Skin of body (tissue), 3 donors: ENCODE measurements at places on chromosomes 5 and 9.
A peak's percentile ranks its signal among the peaks of the same experiment; 100 is the strongest.

GRCh38 chr5:90615355-90615754, 56.8 kb downstream of the ADGRV1 start:
- no peak for DNase-seq

DNA sequence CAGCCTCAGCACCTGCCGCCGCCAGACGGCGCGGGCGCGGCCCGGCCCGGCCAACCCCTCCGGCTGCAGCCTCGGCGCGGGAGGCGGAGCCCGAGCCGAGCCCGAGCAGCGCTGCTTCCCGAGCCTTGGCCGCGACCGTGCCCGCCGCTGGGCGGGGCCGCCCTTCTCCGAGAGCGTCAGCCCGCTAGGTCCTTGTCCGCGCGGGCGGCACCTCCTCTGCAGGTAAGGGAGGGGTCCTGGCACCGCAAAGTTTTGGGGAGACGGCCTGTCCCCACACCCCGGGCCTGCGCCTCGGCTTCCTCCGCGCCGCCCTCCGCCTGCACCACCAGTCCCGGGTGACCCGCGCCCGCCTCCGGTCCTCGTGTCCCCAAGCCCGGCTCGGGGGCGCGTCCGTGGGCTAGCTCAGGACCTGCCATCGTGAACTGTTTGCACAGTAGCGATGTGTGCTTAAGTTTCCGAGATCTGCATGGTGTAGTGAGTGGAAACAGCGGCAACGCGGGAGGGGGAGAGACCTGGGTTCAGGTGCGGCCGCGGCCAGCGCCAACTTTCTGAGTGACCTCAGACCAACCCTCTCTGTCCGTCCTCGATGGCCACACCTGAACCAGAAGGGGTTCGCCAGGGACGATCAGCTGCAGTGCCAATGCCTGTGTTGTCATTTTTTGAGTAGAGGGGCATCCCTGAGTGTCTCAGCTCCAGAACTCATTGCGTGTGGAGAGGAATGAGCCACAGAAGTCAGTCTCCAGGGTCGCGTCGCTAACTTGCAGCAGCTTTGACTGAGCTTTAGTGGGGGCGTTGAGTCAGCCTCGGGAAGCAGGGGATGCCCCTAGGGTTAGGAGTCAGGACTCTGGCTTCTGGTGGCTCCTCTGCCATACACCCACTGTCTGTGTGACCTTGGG, at the start of gene FRMPD1:
FRMPD1 (plus strand) TSS at position 82 of the 896 bp plus-strand sequence. CDS start 41,688 bp downstream, outside the sequence.
- DNase-seq, result no peak

- DNase-seq, result no peak
These were observed 36.9 kb downstream of the FAM78A start for GRCh38 chr9:131239161-131239975.

- DNase-seq, result no peak
These were observed 132.9 kb downstream of the LIFR start for GRCh38 chr5:38423276-38424147.

- DNase-seq, result peak; percentile 27
These were observed 1.4 kb upstream of the CERCAM start for GRCh38 chr9:128419061-128419925.

DNA sequence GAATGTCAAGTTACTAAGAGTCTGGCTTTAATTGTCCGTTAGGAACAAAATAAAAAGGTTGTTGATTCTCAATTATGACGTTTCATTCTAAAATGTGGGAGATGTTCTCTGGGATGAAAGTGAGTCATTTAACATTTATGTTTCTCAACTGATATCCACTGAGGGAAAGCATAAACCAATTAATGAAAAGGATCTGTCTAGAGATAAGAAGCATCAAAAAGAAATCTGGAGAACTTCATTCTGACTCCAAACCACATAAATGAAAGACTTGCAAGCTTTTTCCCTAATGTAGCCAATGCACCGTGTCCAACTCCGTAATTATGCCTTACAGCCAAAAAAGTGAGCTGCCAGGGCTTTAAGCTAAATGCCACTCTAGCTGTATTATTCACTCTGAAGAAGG, 654.2 kb downstream of the TLE1 start:
- DNase-seq, result no peak

DNA sequence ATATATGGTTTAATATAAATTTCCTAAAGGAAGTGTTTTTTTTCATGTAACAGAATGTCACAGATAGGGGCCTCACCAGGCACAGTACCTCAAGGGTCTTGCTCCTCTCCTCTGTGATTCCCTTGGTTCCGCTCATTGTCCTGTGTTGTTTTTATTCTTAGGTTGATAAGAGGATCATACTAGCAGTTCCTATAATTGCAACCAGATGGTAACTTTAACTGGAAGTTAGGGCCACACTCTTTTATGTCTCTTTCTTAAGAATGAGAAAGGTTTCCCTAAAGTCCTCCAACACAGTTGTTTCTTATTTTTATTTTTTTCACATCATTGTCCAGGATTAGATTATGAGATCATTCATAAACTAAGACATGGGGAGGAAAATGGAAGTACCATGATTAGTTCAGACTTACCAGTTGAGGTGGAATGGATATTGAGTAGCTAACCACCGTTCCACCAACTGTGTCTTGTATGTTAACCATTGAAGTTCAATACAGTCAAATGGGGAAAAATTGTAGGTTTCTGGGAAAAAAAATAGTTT, 41.1 kb downstream of the FAM174A start:
- peak; percentile 12 for DNase-seq

GRCh38 chr5:90873033-90873517, 314.5 kb downstream of the ADGRV1 start:
- DNase-seq, result no peak

DNA sequence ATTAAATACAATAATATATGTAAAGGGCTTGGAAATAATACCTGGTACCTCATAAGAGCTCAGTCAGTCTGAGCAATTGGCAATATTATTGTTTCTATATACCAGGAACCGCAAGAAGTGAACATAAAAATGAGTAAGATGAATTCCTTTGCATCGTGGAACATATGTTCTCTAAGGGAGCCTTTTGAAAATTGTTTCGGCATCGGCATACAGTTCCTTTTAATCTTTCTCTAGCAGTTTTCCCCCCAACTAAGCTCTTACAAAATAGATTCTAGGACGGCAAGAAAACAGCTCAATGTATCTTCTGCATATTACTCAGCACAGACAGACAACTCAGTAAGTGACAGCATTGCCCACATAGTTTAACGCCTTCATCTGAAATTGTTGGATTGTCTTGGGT, 426.6 kb upstream of the WWC1 start:
- no peak for DNase-seq

- no peak for DNase-seq
These were observed 113.5 kb downstream of the TSSK1B start for GRCh38 chr5:113321276-113321675.

DNA sequence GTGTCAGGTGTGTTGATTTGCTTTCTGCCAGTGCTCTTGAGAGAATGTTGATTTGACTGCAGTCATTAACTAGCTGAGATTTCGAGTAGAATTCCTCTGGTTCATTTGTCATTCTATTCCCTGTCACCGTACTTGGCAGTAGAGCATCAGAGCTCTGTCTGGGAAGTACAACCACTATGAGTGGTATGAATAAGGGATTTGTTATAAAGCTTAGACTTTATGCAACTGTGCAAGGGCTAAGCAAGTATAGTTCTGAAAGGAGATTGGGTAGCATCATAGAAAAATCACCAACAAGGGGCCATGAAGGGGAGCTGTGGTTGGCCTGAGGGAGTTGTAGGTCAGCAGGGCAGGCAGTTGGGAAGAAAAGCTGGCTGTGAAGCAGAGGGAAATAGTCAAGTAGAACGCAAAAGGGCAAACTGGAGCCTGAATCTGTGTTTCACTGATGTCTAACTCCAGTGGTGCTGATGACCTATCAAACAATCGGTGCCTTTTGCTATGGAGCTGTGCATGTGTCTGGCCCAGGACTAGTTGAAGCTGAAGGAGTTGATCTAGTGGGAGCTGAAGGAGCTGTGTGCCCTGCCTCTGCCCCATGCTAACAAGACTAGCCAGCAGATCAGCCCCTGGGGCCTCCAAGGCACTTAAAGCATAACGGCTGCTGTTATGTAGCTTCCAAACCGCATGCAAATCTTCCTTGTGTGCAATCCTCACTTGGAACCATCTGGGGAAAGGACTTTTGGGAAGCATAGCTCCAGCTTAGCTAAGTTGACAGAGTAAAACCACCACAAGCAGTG, 110.0 kb downstream of the SLC28A3 start:
- peak; percentile 81 for DNase-seq

DNA sequence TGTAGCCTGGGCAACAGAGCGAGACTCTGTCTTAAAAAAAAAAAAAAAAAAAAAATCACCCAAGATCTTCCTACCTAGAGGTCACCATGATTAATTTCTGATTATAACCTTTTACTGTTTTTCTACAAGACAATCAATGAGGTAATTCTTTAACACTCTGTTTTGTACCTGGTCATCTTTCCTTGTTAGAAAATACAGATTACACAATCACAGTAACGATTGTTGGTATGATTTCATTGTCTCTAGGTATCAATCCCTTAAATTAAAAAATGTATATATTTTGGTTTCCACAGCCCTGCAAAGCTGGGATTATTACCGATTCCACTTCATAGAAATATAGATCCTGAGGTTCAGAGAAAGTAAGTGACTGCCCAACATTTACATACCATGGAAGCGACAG, 8.3 kb upstream of the ATG10 start:
- DNase-seq, result no peak

GRCh38 chr5:152511531-152512132, 106.6 kb upstream of the NMUR2 start:
- DNase-seq, result no peak

- no peak for DNase-seq
These were observed 27.9 kb upstream of the IL31RA start for GRCh38 chr5:55823151-55823796.

GRCh38 chr9:115681585-115681984, 472.0 kb upstream of the PAPPA start:
- DNase-seq, result no peak

DNA sequence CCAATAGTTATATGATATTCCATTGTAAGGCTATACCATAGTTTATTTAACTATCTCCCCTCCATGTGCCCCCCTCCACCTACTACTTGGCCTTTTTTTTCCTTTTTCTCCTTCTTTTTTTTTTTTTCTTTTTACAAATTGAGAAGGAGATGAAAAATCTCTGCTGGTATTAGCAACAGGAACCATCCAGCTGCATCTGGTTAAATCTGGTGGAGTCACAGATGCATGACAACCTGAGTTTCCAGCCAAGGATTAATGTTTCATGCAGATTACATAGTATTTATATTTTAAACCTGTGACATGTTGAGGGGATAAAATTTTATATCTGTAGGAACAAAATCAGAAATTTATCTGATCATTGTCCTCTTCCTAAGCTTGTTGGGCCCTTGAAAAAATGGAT, 128.5 kb upstream of the IQGAP2 start:
- DNase-seq, result peak; percentile 30

- no peak for DNase-seq
These were observed 413.6 kb upstream of the ADAMTSL1 start for GRCh38 chr9:18060269-18060934.

GRCh38 chr5:61587125-61587524, 255.1 kb downstream of the ZSWIM6 start:
- no peak for DNase-seq

DNA sequence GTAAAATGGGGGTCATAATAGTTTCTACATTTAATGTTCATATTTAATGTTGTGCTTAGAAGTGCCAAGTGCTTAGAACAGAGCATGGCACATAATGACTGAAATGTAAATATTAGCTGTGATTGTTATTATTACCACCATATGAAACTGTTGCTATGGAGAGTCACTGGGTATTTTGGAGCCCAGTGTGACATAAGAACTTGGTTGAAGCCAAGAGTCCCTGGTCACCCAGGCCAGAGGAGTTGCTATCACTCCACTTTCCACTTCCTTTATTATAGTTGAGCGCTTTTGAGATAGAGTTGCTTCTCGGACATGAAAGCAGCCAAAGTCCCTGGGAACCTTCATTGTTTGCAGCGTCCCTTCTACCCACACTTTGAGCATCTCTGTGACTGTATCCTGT, 77.1 kb downstream of the MAP1B start:
- no peak for DNase-seq

DNA sequence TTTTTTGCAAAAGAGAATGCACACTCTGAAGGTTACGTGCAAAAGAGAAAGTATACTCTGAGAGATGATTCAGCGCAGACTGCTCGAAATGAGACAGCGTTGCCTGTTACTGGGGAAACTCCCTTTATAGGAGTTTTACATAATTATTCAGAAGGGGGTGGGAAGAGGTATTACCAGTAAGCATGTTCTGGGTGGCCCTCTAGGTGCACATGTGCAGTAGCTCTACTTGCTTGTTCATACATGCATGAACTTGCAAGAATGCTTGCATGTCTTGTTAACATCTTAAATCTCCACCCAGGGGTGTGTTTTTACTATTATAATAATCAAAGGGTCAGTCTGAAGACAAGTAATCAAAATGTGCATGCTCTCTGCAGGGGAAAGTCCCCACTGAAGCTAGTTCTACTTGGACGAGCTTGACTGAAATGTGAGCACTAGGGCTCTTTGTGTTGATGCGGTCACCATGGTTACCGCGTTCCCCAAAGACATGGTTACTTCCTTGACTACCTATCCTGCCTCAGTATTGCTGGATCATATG, 75.5 kb downstream of the SGCD start:
- DNase-seq, result peak; percentile 43

GRCh38 chr9:101893661-101894646, 155.5 kb upstream of the GRIN3A start:
- DNase-seq, result no peak

- DNase-seq, result no peak
These were observed 122.4 kb downstream of the TRIO start for GRCh38 chr5:14265570-14265969.

DNA sequence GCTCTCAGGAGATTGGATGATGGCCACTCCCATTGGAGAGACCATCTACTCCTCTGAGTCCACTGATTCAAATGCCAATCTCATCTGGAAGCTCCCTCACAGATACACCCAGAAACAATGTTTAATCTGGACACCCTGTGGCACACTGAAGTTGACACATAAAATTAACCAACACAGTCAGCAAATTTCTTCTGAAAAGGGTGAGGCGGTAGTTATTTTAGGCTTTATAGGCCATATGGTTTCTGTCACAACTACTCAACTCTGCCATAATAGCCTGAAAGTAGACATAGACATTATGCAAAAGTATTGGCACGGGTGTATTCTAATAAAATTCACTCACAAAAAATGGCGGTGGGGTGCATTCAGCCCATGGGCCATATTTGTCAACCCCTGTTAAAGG, 244.5 kb upstream of the VLDLR start:
- no peak for DNase-seq

- no peak for DNase-seq
These were observed 65.1 kb upstream of the C5orf46 start for GRCh38 chr5:147971472-147971871.

- no peak for DNase-seq
These were observed 65.2 kb upstream of the ASS1 start for GRCh38 chr9:130379649-130379970.

- no peak for DNase-seq
These were observed 1.5 kb downstream of the PRRC2B start for GRCh38 chr9:131395157-131396098.

- DNase-seq, result no peak
These were observed 24.0 kb upstream of the CARTPT start for GRCh38 chr5:71695071-71695470.

DNA sequence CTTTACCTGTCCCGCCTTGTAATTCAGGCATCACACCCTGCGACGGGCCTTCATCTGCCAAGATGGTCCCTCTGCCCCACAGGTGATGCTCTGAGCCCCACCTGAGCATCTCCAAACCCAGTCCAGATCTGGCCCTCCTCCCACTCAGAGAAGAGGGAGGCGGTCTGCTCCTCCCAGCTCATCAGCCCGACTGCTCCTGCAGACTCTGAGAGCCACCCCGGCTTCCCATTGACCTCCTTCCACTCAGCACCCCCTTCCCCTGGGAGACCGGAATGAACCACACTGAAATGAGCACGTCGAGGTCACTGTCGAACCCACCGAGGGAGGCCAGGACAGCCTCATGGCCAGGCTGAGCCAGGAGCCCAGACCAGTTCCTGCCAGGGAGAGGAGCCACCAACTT, 12.8 kb downstream of the ABO start:
- no peak for DNase-seq
